ENCODE measurements at places on chromosomes 3 and 15. TPM values are rescaled to one million over a fixed set of nuclear protein-coding genes. Genes with fewer than 3 reads are reported as not detected.

Gene ATP2B2
- 0.03 TPM for polyA plus RNA-seq

Gene CNTN4
- 8.3 TPM for polyA plus RNA-seq

Gene MYO5C
- 21.2 TPM for polyA plus RNA-seq

Gene ARL14
- polyA plus RNA-seq = not detected

- DNase-seq = no peak
Measured at GRCh38 chr15:70096215-70097062, 1.3 kb downstream of the TLE3 start.

DNA sequence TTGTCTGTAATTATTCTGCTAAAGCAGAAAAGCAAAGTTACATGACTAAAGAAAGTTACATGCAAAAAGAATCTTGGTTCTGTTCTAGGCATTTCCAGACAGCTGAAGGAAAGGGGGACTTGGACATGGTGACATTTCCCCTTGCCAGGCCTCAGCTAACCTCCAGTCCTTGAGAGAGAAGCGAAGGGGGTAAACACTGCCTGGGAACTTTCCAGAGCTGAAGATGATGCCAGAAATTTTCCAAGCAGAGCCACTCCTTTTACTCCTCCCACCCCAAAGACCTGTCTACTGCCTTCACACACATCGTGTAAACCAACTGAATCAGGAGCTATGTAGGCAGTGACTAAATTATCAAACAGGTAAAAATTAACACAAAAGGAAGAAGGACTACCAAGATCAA, 5.4 kb downstream of the MEX3B start:
- DNase-seq = no peak

- no peak for DNase-seq
Measured at GRCh38 chr3:135674508-135674907, 291.0 kb upstream of the PPP2R3A start.

All from right lung (tissue), 10 donors.